Calu3 (cell line): ENCODE measurements at places on chromosomes 12 and 14.

- DNase-seq = no peak
These were observed 36.5 kb upstream of the CERS5 start for GRCh38 chr12:50203691-50204090.

DNA sequence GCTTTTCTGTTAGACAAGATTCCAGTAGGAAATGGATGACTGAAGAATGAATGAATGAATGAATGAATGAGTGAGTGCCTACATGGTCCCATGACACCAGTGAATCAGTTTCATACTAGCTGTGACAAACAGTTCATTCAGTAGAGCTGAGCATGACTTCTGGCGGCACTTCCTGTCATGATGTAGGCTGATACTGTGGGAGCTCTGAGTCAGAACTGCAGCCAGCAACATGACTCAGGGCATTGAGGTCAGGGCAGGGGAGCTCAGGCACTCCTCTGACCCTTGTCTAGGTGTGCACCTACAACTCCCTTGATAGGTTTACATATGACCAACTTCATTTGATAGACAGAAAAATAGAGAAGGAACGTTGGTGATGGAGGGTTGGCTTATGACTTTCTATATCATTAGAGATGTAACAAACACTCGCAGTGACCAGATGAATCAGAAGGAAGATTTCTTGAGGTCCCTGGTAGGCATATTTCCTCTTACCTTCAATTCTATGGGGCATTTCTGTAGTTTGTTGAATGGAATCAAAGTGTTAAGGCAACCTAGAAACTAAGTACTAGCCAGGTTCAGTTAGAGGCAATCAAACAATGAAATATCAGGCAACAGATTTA is 139.3 kb upstream of the ARHGAP5 start:
- peak; percentile 76 for DNase-seq

DNA sequence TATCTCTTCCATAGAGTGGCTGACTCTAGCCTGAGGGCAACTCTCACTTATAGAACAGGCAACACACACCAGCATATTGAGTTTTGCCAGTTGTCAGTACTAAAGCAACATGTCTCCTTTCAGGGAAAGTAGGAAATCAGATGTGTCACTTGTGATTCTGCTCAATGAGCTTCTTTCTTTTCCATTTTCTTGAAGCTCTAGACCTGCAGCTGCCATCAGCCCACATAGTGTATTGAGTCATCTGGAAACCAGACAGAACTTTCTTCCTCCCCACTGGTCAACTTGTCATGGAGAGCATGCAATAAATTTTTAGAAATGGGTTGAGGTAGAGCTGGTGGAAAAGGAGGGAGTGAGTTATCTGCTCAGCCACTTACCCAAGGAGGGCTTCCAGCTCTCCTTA is 209.0 kb upstream of the PLEKHG7 start:
- no peak for DNase-seq

GRCh38 chr14:36479344-36479743 is 40.7 kb downstream of the NKX2-1 start:
- DNase-seq = no peak

DNA sequence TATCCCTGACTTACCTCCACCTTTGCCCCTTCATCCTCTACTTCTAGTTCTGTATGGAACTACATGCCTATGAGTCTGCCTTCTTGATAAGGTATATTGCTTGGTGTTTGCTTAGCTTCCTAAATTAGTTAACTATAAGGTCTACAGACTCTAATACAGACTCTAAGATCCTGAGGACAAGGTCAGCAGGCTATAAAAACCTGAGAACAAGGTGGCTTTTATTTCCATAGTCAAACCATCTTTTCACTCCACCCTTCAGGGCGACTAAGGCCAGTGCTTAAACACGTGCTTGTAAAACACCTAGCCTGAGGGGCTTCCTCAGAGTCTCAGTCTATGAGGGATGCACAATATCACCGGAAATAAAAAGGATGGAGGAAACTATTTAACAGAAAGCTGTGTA is 36.1 kb upstream of the COL2A1 start:
- no peak for DNase-seq

DNA sequence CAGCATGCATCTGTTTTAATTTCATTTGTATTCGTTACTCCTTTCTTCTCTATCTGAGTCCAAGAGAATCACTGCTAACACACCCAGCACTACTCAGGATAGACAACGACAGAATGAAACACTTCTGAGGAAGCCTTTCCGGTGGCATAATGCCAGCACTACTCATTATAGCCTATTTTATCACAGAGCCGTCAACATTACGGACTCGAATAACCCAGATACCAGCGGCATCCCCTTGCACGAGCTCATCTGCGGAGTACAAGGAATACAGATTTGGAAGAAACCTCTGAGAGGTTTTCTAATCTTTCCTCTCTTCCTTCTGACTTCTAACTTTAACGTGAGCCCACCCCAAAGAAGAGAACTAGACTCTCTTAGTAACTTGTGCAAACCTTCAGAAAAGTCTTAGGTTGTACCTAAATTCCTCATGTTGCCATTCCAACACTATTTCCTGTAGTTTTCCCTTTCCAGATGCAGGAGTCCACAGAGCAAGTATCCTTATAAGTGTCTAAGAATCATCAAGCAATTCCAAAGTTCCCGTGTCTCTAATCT is 248.1 kb downstream of the APAF1 start:
- no peak for DNase-seq

GRCh38 chr14:99245564-99246511 is 26.2 kb downstream of the BCL11B start:
- no peak for DNase-seq
